GM12878 (cell line): ENCODE measurements at places on chromosomes 3 and 15.

GRCh38 chr15:77039848-77040247, 31.1 kb downstream of the TSPAN3 start:
- DNase-seq: no peak

DNA sequence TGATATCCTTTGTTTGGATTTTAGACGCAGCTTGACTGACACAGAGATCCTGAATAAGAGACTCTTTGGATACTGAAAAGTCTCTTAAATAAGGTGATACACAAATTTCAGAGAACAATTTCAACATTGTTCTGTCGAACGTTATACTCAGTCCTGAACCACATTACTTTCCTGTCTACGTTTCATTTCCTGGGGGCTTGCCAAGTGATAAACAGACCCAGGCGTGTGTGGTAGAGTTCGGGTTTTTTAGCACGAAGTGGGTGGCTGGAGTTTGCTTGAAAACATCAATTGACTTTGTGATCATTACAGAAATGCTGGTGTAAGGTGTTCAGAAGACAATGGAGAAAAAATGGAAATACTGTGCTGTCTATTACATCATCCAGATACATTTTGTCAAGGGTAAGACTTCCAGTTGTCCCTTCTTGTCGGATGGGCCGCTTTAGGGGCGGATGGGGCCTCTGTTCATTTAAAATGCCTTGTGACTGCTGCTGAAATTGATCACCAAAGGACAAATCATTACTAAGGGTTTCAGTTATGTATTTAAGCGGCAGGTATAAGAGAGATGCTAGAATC, at the start of gene CD96:
Gene CD96, plus strand, starts transcription at position 287 of the 573 bp plus-strand sequence. Its CDS starts 52 bp downstream, at position 339.
- no peak for DNase-seq

- DNase-seq: no peak
These were observed 28.4 kb downstream of the EAF1 start for GRCh38 chr3:15455756-15456155.

DNA sequence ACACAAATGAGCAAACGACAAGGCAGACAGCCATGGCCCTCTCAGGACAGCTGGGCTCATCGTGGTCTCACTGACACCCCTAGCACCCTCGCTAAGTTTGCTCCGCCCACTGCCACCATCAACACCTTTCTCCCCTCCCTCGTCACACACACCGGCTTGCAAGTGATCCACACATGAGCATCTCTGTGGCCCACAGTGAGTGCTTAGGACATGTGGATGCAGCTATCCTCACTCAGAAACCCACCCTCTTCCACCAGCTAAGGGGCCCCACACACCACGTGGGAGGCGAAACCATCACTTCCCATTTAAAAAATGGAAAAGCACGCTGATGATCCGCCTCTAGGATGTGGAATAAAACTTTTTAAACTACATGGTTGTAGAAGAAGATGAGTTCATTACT, 105.6 kb downstream of the OCA2 start:
- no peak for DNase-seq

GRCh38 chr15:77852241-77853007, 219.7 kb upstream of the LINGO1 start:
- DNase-seq: no peak

DNA sequence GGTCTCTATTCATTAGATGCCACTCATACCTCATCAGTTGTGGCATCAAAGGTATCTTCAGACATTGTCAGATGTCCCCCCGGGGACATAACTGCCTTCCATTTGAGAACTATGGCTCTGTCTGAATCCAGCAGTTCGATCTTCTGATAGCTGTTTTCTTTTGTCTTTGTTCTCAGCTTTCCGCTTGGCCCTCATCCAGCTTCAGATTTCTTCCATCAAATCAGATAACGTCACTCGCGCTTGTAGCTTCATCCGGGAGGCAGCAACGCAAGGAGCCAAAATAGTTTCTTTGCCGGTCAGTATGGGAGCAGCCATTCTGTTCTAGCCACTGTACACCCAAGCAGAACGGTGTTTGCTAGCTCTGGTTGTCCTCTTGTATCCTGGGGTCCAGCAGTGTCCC, 4.4 kb downstream of the NIT2 start:
- DNase-seq: no peak

GRCh38 chr3:94130690-94131089, 67.8 kb downstream of the NSUN3 start:
- DNase-seq: no peak

- no peak for DNase-seq
These were observed 107.8 kb upstream of the BCL6 start for GRCh38 chr3:187852842-187853730.

GRCh38 chr3:54150864-54151467, 28.6 kb downstream of the CACNA2D3 start:
- DNase-seq: no peak

- DNase-seq: no peak
These were observed 272.0 kb upstream of the RORA start for GRCh38 chr15:61500951-61501620.

- DNase-seq: no peak
These were observed 51.1 kb upstream of the ARRDC4 start for GRCh38 chr15:97909291-97909891.

GRCh38 chr3:37903320-37903719, 41.6 kb downstream of the CTDSPL start:
- DNase-seq: no peak

- no peak for DNase-seq
These were observed 84.5 kb upstream of the ATP10A start for GRCh38 chr15:25947323-25948314.

DNA sequence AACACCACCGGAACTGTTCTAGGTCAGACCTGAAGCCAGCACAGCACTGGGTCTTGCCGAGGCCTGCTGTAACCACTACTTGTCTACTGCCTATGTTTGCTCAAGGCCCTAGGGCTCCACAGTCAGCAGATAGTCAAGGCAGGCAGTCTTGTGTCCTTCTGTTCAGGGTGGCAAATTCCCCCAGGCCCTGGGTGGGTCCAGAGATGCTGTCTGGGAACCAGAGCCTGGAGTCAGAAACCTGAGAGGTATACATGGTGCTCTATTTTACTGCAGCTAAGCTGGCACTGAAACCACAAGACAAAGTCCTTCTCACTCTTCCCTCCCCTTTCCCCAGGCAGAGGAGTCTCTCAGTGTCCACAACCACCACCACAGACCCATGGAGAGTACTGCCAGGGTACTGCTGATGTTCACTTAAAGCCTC, 89.9 kb downstream of the BBX start:
- DNase-seq: no peak

DNA sequence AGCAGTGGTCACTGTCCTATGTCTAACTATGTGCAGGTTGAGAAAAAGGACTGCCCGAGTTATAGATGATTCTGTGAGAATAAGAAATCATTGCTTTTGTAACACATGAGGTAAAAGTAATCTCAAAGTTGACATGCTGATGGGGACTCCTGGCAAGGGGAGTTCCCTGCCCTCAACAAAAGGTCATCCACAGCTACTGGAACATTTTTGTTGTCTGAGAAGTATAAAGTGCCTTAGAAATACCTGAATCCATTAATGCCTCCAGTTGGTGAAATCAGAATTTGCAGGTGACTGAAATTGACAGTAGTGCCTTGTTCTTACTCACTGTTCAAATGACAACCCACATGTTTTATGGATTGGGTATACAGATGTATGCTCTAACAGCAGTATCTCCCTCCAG, 43.7 kb upstream of the RBM5 start:
- no peak for DNase-seq

- no peak for DNase-seq
These were observed 507 bp downstream of the SLC12A6 start for GRCh38 chr15:34336991-34337556.

- DNase-seq: no peak
These were observed 936 bp downstream of the KIF7 start for GRCh38 chr15:89654301-89654761.

DNA sequence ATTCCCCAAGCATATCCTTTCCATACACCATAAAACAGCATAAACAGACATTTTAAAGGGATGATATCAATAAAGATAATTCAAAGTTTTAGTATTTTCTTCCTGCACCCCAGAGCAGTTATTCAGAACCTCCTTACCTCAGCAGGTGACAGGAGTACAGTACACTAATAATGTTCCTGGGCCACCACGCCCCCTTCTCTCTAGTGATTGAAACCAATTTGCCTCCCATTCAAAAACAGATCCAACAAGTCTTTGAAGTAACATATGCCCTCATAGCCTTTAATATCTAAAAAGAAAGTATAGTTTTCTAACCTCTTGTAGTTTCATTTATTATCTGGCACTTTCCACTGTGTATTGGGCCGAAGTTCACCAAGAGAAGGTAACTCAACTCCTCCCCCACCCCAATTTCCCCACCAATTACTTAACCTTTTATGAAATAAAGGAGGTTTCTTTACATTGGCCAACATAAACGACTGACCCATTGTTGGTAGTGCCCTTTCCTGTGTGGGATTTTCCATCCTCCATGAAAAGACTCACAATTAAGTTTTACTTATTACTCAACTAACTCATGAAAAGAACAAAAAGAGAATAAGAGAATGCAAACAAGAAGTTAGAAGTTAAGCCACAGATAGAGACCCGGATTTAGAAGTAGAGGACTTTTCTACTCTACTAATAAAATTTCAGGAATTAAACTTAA, 5.0 kb upstream of the ATP8B4 start:
- DNase-seq: no peak

DNA sequence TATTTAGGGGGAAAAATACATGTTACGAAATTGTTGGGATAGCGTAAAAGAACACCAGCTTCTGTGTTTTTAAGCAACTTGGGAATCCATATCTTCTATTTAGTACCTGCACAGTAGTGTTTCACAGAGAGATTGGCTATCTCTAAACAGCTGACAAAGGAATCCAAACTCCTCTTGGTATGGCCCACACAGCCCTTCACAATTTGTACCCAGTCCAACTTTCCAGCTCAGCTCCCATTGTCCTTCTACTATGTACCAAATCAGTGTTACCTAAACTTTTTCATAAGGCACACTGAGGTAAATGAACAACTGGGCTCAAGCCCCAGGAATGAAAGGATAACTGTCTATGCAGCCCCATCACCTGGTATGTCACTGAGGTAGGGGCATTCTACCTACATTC, 61.9 kb downstream of the TNIK start:
- no peak for DNase-seq

GRCh38 chr15:58043192-58043903, 22.2 kb downstream of the ALDH1A2 start:
- DNase-seq: no peak

DNA sequence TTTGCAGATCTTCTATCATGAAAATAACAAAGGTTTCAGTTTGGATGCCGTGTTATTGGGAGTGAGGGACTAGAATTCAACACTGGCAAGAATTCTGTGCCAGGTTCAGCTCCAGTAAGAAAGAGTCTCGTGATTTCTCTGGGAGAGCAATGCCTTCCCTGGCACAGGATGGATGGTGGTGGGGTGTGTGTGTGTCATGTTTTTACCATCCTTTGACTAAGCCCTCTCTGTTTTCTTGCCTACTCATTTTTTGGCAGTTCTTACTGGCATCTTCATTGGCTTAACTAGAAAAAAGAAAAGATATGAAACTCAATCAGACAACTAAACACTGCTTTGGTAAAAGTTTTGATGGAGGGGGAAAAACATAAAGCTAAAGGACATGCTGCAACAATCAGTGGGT, 86.6 kb downstream of the FMN1 start:
- no peak for DNase-seq

DNA sequence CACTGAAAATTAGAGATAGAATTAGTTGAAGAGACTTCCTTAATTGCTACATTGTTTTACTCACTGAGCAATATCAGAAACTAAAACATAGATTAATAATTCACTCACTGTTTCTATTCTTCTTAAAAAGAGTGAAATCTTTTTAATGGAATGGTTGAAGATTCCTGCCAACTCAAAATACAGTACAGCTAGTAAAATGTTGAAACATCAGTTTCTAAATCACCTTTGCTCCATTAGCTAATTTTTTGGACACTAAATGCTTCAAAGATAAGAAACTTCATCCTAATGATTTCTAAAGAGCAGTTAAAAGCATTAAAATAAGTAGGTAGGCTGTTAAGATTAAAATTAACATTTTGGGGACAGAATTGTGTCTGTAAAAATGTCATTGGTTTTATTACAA, 10.5 kb upstream of the NIT2 start:
- no peak for DNase-seq

GRCh38 chr15:34470091-34470490, 32.5 kb upstream of the GOLGA8A start:
- DNase-seq: no peak

DNA sequence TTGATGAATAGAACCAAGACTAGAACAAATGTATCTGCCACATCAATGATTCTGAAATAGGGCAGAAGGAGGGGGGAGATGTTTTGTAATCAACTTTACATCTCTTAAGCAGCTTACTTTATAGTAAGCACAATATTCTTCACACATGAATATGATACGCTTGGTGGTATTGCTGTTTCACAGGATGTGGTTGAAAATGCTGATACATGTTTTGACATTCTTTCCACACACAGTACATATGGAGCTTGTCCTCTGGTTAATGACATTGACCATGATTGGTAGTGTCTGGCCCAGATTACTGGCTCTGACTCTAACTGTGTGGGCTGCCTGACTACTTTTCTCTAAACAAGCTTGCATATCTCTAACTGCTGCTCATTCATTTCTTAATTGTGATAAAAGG, 168.9 kb downstream of the KLHL25 start:
- no peak for DNase-seq

- no peak for DNase-seq
These were observed 16.0 kb downstream of the HACD2 start for GRCh38 chr3:123568875-123569274.

DNA sequence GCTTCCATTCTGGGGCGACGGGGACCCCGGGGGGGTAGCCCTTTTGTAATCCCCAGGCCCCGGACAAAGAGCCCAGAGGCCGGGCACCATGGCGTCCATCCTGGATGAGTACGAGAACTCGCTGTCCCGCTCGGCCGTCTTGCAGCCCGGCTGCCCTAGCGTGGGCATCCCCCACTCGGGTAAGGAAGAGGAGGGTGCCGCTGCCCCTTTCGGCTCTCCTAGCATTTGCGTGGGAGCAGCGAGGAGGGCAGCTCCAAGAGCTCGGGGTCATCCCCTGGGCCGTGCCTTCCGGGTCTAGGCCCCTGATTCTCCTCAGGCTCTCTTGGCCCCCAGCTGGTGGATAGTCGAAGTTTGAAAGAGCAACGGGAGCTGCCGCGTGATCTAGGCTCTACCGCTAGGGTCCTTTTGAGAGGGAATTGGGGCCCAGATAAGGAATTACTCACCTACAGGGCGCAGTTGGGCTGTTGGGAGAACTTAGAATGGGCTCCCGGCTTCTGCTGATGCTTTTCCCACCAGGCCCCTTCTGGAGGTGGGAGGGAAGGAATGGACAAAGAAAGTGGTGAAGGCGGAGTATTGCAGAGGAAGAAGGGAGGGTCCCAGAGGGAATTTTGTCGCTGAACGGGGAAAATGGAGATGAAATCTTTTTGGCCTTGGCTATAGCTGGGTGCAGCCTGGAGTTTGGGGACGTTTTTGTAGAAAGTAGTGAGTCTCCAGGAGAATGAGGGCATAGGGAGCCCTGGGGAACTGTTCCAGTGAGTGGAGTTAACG, 615 bp downstream of the VPS18 start:
- DNase-seq: no peak
